ENCODE measurements at places on chromosomes 3 and 15. TPM values are rescaled to one million over a fixed set of nuclear protein-coding genes. Genes with fewer than 3 reads are reported as not detected.

Gene SH2D7
- total RNA-seq: not detected

Gene AHSG
- total RNA-seq: not detected

Gene SEC62
- 188 TPM for total RNA-seq

Gene SLC28A2
- not detected for total RNA-seq

Gene MAGI1
- total RNA-seq: 2.6 TPM

Gene SCN5A
- 0.54 TPM for total RNA-seq

Gene CSPG4
- total RNA-seq: 0.04 TPM

Gene SLC28A1
- total RNA-seq: not detected

Gene TRIM42
- not detected for total RNA-seq

Gene PARP16
- total RNA-seq: 10.3 TPM

Gene SERINC4
- total RNA-seq: not detected

Gene TMEM266
- 0.17 TPM for total RNA-seq

Gene GOLGA8G
- not detected for total RNA-seq

Gene SLC12A1
- total RNA-seq: not detected

Gene PLSCR2
- not detected for total RNA-seq

Gene STOML1
- 11.2 TPM for total RNA-seq

Gene GABRR3
- not detected for total RNA-seq

Gene ATOSA
- total RNA-seq: 9.8 TPM

Gene NLGN1
- total RNA-seq: not detected

Gene IQCF5
- not detected for total RNA-seq

Gene CD80
- not detected for total RNA-seq

Gene SHC4
- total RNA-seq: 0.62 TPM

Gene EDEM1
- total RNA-seq: 18.5 TPM

Gene ACVR2B
- total RNA-seq: 1.6 TPM

Gene FBXO45
- 8.1 TPM for total RNA-seq

Gene PPM1M
- total RNA-seq: 5.1 TPM

Gene EPB42
- total RNA-seq: not detected

Gene RMDN3
- total RNA-seq: 21.5 TPM

Gene NEK10
- total RNA-seq: 1.2 TPM

Gene TMEM212
- not detected for total RNA-seq

Gene RBPMS2
- 8.9 TPM for total RNA-seq

Gene GRAMD2A
- total RNA-seq: not detected

Gene ALDH1A2
- 0.38 TPM for total RNA-seq

Gene SEMA6D
- total RNA-seq: not detected

Gene SCN11A
- total RNA-seq: not detected

Gene FAM227B
- 0.96 TPM for total RNA-seq

Gene CLDND1
- 61.0 TPM for total RNA-seq

Gene TLR9
- not detected for total RNA-seq

Gene CTXN2
- not detected for total RNA-seq

Gene SI
- total RNA-seq: not detected

Gene NPAP1
- not detected for total RNA-seq

Gene MCTP2
- not detected for total RNA-seq

Gene TEX55
- not detected for total RNA-seq

Gene C3orf70
- not detected for total RNA-seq

Gene PRR20G
- 0.54 TPM for total RNA-seq

Gene SLC9C1
- total RNA-seq: not detected

Gene NEK11
- 5.9 TPM for total RNA-seq

Gene GOLGA8R
- total RNA-seq: 0.34 TPM

Gene TICRR
- total RNA-seq: 14.1 TPM

Data from A549 treated with ZK216348 at 1 μM for 4 hours (cell line).